Spinal cord (tissue), 10 donors: ENCODE measurements at places on chromosomes 1 and 21.

- DNase-seq = no peak
These were observed 35.1 kb downstream of the SLC2A1 start for GRCh38 chr1:42923367-42924081.

GRCh38 chr1:19616489-19616888, 27.6 kb upstream of the NBL1 start:
- no peak for DNase-seq

DNA sequence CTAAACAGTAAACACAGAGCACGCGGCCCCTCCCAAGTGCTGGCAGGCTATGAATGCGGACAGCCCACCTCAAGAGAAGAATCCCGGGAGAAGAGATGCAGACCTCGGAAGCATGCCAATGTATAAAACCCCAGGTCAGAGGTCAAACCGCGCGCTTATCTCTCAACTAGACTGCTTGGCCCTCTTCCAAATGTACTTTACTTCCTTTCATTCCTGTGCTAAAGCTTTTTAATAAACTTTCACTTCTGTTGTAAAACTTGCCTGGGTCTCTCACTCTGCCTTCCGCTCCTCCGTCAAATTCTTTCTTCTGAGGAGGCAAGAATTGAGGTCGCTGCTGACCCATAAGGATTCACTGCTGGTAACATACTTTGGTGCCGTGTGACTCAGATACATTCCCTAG, 216.0 kb downstream of the S1PR1 start:
- DNase-seq = no peak

DNA sequence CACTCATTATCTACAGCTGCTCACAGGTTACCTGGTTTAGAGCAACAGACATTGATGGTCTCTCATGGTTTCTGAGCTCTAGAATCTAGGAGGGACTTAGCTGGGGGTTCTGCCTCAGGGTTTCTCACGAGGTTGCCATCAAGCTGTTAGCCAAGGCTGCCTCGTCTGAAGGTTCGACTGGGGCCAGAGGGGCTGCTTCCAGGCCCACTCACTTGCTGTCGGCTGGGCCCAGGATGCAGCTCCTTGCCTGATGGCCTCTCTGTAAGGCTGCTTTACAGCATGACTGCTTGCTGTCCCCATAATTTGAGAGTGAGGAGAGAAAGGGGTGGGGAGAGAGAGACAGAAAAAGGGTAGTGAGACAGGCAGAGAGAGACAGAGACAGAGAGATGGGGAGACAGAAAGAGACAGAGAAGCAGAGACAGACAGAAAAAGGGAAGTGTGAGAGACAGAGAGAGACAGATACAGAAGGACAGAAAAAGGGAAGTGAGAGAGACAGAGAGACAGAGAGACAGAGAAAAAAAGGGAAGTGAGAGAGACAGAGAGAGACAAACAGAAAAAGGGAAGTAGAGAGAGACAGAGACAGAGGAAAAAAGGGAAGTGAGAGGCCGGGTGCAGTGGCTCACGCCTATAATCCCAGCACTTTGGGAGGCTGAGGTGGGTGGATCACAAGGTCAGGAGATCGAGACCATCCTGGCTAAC, 106.8 kb upstream of the C1orf174 start:
- DNase-seq = no peak

GRCh38 chr1:60345621-60346020, 272.1 kb upstream of the C1orf87 start:
- DNase-seq = no peak
